Stimulated activated CD4-positive, alpha-beta T cell treated with anti-CD3 and anti-CD28 coated beads, Interleukin-12 subunit alpha, Interleukin-12 subunit beta, amount 100 ng/mL, for 4 hours (primary cell): ENCODE measurements at places on chromosomes 4 and X.

DNA sequence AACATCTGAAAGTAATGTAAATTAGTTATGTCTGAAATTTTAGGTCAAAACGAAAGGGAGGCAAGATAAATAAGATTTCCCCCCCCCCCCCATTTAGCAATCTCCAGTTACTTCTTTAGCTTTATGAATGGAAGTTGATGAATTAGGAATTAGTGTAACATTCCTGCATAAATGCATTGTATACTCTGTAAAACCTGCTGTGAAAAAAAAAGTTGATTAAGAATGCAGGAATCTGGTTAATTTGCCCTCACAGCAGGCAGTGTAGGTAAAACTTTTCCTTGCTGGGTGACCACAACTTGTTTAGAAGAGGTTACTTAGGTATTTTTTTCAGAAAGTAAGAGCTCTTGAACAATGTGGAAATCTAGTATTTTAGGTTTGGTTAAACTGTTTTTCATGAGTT is 15.3 kb downstream of the LARP7 start:
- no peak for DNase-seq

DNA sequence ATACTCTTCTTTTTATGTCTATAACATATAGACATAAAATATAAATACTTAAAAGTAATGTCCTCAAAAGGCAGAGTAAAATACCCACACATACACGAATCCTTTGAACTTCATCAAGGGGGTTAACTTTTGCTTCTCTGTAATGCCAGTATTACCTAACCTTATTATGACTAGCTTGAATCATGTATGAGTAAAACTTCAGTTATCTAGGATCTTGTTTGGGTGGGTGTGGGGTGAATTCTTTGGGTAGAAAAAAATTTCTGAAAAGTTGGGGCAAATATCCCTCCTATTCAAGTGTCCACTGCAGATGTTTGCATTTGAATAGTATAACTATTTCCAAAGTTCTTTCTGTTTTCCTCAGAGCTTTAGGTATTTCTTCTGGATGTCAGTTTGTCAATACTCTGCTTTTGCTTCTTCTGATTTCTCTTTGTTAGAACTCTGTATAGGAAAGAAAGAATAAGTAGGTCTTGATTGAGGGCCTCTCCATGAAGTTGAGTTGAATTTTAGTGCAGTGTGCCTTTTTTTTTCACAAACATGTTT is 173.8 kb downstream of the ADGRL3 start:
- DNase-seq = no peak

DNA sequence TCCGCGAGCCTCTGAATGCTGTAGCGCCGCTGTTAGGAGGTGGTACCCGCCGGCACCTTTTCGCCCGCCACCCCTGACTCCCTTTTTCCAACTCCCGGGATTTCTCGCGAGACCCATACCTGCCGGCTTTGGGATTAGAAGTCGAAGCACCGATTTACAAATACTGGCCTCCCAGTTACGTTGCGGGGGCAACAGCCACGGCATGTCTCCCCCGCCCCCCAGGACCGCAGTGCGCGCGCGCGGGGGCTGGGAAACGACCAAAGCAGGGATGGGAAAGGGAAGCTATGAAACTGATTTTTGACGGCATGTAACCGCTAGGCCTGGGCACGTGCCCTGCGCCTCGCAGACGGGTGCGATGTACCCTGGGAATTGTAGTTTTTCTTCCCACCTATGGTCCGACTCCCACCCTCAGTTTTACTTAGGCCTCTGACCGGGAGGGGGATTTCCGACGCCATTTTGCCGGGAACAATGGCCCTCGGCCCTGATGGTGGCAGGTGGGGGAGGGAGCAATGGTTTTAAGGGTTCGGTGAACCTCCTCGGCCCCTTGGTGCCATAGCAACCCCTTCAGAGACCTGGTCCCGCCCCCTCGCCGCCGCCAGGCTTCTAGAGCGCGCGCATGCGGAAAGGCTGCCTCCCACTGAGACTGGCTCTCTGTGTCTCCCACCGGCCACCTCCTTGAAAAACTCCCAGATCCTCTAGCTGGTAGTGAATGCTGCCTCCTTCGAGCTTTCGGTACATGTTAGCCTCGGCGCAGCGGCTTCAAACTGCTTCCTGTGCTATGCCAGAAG is 772 bp upstream of the WNK3 start:
- peak; percentile 47 for DNase-seq

- DNase-seq = no peak
These were observed 173.4 kb downstream of the RTL9 start for GRCh38 chrX:110531873-110532580.

DNA sequence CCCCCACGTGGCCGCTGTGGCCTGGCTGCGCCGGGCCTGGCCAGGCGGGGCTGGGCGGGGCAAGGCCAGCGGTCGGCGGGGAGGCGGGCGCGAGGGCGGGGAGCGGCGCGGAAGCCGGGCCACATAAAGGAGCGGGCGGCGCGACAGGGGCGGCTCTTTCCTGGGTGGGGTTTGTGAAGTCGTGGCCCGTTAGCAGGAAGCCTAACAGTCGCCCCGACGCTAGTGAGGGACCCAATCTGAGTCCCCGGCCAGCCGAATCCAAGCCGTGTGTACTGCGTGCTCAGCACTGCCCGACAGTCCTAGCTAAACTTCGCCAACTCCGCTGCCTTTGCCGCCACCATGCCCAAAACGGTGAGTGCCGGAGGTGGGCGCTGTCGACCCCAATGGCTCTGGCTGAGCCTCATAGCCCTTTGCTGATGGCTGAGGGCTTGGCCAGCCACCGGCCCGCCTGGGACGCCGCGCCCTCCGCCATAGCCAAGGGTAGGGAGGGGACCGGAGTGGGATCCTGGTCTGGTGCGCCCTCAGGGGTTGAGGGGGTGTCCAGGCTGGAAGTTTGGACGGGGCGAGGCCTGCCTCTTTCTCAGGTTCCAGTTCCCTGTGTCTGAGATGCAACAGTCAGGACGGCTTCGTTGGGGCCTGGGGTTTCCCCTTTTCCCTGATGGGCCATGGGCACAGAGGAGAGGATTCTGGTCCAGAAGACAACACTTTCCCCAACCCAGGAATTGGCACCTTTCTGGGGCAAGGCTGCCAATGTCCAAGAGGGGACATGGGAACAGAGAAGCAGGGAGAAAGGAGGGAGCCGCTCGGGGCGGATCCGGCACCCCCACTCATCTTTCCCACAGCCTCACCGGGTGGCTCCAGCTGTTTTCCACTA is at the start of gene MSN:
Gene MSN, plus strand, starts transcription at position 152 of the 874 bp plus-strand sequence. Its CDS starts 188 bp downstream, at position 340.
- DNase-seq = peak; percentile 74

DNA sequence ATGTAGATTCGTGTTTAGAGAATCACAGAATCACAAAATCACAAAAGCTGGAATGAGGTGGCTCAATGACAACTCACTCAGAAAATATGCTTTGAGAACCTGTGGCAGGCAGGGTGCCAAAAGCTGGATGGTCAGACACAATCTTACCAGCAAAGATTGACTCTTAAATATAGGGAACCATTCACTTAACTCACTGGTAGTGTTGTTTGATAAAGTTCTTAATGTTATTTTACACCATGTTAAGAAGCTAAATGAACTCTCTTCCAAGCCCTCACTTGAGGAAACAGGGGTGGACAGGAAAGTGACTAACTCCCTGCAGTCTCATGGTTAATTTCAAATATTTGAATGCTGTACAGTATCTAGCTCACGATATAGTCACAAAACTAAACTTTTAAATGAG is 5.7 kb upstream of the SCOC start:
- DNase-seq = no peak

- DNase-seq = no peak
These were observed 827.9 kb downstream of the PCDH7 start for GRCh38 chr4:31548021-31548420.

DNA sequence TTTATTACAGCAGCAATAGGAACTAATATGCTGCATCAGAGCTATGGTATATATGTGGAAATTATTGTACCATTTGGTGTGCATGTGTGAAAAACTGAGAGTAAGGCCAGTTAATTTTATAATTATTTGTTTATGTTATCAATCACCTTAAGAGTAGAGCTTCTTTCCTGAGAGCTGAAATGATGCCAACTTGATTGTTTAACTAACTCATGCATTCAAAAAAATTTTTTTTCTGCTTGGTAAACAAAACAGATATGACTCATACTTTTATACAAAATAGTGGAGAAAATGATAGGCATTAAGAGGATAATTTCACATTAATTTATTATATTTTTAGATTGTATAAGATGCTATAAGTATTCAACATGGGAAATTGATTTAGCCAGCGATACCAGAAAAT is 622.7 kb downstream of the RAPGEF2 start:
- DNase-seq = no peak

DNA sequence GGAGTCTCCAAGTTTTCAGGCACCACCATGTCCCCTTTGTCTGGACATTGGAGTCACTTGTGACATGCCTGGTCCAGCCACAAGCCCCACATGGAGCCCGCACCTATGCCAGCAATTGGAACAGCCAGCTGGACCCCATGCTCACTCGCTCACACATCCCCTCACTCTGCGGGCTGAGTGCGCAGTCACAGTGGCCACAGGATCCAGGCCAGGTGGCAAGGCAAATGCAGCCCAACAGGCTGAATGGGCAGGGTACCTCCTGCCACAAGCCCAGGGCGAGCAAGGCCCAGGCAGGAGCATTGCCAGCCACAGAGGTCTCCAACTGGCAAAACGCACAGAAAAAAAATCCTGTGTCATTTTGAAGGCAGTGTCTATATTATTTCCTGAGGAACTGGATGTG is 82.0 kb downstream of the ANXA10 start:
- DNase-seq = no peak

DNA sequence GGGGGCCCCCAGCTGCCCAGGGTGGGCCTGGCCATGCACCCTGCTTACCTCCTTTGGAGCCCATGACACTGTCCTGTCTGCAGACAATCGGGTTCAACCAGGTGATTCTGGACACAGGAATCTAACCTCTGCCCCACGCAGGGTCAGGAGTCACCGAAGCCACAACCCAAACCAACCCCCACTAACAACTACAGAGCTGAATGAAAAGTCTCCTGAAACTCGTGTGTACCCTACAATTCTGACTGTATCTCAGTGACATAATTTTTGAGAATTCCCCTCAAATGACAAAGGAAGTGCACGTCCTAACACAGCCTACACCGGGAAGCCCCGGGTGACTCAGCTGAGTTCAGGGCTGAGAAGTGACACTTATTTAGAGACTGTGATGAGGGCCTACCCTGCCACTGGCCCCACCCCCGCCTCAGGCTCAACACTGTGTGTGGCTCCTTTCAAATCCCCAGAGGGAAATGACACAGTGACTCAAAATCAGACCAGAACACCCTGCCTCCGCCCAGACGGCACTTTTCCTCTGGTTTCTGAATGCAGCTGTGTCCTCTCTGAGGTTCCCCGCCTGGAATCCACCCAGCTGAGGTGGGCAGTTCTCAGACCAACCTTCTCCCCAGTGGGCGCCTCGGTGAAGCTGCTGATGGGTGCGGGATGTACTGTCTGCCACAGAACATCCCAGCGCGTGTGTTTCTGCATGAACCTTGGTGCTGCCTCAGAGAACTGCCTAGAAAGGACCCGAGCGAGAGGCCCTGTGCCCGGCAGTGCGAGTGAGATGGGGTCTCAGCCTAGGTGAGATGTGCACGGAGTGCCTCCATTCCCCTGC is 9.9 kb downstream of the TNIP2 start:
- peak; percentile 88 for DNase-seq

DNA sequence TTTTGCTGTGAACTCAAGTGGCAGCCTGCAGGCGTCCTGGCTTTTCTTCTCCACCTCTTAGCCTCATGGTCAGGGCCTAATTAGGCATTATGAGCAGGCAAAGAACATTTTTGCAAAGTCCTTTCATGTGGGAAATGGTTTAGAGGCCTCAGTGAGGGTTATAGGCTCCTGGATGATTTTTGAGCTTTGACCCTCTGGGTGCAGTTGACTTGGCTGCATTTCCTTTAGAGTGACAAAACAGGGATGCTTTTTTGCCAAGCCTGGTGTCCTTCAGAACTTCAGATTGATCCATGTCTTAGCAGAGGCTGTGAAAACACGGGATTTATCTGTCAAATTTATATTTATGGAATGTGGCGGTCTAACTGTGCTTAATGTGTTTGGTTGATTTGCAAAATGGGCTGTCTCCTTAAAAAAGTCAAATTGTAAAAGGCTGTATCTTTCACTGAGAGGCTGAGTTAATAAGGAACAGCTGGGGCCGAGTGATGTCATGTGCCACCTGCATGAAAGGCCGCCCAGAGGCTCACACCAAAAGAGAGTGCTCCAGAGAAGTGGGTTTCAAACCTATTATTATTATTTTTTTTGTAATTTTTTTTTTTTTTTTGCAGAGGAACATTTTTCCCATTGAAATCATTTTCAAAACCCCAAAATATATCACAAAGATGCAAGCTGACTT is 192.2 kb upstream of the ARX start:
- DNase-seq = no peak

GRCh38 chr4:176856421-176856820 is 63.7 kb upstream of the VEGFC start:
- DNase-seq = no peak

DNA sequence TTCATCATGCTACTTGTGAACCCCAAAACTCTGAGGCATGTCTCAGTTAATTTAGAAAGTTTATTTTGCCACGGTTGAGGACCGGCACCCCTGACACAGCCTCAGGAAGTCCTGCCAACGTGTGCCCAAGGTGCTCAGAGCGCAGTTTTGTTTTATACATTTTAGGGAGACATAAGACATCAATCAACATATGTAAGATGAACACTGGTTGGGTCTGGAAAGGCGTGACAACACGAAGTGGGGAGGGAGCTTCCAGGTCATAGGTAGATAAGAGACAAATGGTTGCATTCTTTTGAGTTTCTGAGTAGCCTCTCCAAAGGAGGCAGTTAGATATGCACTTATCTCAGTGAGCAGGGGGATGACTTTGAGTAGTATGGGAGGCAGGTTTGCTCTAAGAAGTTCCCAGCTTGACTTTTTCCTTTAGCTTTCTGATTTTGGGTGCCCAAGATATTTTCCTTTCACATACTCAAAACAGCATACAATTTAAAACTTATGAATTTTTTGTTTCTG is 98.9 kb downstream of the SYTL5 start:
- no peak for DNase-seq

DNA sequence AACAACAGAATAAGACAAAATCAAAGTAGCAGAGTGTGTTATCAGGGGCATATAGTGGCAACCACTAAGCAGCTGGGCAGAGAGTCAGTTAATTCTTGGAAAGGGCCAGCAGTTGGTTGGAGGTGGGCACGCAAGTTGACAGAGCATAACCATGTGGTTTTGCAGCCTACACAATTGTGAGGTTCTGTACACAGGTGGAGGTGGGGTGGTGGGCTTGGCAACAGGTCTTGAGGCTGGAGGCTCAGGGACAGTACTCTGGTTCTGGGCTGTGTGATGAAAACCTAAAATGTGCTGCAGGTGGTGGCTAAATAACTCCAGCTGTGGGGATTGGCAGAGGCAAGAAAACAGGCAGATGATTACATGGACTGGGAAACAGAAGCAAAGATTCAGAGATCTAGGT is 1112.7 kb downstream of the PDHA2 start:
- DNase-seq = no peak

- DNase-seq = no peak
These were observed 18.4 kb upstream of the FNIP2 start for GRCh38 chr4:158750379-158750778.

DNA sequence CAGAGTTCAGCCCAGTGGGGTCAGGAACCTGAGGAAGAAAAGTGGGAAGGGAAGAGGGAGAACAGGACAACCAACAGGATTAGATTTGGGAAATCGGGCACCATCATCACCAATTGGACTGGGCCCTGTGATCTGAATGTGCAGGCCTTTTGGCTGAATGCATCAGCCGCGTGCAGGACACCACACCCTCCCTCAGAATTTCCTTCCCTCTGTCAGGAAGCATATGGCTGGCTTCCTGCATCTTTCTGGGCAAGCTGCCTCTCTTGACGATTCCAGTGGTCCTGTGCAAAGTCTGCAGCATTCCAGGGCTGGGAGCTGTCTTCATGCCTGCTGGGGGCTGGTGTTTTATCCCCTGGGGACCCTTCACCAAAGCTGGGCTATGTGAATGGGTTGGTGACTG is 16.4 kb downstream of the MAGEA4 start:
- no peak for DNase-seq
